ENCODE measurements at places on chromosomes 12 and 14.

DNA sequence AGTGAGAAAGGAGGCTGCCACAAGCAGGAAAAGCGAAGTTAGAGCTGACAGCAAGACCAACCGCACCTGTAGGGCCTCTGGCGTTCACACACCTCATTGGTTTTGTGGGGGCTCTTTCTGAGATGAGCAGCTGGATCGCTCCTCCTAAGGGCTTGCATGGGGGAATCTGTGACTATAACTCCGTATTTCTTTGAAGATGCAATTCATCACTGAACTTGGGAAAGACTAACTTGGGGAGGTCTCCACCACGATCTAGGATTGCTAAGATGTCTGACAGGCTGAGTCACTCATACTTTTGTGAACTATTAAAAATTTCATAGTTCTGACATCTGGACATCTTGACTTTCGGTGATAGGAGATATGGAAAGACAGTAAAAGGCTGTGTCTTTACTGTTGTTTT is 173.6 kb downstream of the ETV6 start:
- no peak for DNase-seq

DNA sequence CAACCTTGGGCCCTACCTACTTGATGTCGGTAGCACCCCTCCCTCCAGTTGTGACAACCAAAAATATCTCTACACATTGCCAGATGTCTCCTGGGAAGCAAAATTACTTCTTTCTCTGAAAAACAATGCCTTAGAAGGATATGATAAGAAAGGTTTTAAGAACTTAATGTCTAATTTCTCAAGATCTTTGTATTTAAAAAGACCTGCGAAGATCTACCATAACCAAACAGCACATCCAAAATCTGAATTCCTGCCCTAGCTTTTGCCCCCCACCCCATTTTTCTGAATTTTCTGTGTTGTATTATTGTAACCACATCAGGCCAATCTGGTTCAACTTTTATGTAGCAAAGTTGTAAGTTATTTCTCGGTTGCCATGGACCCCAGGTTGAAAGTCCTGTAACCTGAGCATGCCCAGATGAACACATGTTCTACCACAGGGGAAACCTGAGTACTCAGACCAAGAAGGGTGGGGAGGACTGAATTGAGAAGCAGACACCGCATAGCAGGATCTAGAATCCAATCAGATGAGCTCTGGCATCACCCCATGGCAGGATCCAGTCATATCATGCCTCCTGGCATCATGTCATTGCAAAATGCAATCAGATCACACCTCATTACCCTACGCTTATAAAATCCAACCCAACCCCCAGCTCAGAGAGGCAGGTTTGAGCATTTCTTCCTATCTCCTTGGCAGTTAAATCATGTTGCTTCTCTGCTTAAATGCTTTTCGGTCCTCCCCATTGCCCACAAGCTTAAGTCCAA is 8.7 kb downstream of the TMEM253 start:
- no peak for DNase-seq

DNA sequence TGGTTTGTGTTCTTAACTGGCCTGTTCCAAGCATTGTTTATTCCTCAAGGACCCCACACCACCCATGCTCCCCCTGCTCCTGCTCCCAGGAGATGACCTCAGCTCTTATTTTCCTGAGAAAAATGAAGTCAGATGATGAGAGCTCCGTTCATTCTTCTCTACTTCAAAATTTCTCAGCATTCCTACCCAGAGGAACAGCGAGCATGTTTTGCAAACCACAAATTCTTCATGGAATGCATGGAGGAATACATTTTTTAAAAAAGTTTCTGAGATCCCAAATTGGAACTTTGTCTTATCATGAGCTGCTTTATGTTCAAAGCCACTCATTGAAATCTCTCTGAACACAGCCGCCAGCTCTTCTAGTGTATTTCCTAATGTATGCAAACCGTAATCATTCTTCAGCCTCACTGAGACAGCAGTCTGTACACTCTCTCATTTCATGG is 44.9 kb downstream of the SYNE2 start:
- no peak for DNase-seq

GRCh38 chr12:106766393-106766826 is 8.1 kb upstream of the RIC8B start:
- peak; percentile 62 for DNase-seq

- no peak for DNase-seq
These were observed 58.6 kb downstream of the ZFP36L1 start for GRCh38 chr14:68734231-68734732.

GRCh38 chr12:105120551-105120950 is 13.0 kb downstream of the WASHC4 start:
- no peak for DNase-seq

DNA sequence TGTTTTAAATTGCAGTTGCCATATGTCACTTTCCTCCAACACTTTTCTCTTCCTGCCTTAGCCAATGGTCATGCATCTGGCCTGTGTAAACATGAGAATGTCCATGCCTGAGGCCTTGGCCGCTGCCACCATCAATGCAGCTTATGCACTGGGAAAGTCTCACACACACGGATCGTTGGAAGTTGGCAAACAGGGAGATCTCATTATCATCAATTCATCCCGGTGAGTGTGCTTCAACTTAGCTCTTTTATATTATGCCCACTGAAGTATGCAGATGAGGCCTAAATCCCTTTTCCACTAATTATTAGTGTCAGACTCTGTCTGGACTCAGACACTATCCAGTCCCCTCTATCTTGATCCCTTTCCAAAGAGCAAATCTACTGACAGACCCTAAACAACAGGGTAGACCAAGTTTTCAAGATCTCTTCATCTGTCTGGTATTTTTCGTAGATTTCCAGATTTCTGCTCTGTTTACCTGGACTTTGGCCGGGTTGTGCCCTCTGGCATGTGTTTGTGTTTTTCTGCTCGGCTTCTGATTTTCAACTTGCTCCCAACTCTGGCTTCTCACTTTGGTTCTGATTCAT is 23.2 kb downstream of the AMDHD1 start:
- DNase-seq = no peak

DNA sequence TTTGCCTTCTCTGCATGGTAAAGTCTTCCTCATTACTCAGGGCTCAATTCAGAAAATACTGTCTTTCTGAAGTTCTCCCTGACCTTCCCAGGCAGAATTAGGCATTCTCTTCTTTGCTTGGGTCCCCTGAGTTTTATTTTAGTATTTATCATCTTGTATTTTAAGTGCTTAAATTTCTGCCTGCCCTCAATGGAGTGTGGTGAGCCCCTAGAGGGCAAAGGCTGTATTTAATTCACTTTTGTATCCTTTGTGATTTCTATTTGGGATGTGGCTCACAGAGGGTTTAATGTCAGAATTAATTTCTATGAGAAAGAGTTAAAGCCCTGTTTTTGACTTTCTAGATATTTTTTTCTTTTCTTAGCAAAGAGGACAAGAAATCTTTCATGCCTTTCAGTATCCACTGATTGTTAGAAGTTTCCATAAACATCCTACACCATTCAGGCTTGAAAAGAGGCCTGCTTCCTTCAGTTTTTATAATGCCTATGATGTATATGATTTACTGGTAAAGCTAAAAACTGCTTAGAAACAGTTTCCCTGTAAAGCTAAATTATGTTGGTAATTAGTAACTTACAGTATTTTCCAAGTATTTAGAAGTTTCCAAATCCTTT is 55.6 kb upstream of the PTPRB start:
- DNase-seq = no peak

DNA sequence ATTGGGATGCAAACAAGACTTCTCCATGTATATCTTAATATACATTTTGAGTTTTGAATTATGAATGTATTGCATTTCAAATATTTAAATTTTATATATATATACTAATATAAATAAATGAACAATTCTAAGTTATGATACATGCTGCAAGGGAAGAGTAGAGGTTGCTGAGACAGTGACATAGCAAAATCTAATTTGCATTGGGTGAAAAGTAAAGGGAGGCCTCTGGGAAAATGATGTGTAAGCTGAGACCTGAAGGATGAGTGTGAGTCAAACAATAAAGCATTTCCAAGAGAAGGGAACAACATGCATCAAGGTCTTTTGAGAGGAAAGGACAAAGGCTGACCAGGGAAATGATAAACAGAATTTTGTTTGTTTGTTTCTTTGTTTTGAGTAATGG is 62.9 kb upstream of the PTPRQ start:
- DNase-seq = no peak

GRCh38 chr14:30657050-30657449 is 34.9 kb downstream of the SCFD1 start:
- DNase-seq = no peak

- DNase-seq = no peak
These were observed 17.2 kb downstream of the WSCD2 start for GRCh38 chr12:108146035-108146893.

DNA sequence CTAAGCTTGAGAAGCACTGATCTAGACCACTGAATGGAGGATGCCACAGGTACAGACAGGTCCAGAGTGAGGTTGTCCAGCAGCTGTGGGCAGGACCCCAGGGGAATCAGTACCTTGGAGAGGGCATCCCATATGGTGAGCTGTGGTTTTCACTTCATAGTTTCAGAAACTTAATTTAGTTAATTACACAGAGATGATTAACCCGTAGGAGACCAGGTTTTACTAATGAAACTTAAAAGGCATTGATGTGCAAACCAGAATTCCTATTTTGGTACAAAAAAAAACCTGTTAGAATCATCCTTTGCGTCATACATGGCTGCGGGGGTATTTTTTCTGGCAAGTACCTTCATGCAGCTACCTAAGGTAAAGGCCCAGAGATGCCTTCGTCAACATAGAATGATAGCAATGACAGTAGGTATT is 159.3 kb downstream of the DACT1 start:
- no peak for DNase-seq

DNA sequence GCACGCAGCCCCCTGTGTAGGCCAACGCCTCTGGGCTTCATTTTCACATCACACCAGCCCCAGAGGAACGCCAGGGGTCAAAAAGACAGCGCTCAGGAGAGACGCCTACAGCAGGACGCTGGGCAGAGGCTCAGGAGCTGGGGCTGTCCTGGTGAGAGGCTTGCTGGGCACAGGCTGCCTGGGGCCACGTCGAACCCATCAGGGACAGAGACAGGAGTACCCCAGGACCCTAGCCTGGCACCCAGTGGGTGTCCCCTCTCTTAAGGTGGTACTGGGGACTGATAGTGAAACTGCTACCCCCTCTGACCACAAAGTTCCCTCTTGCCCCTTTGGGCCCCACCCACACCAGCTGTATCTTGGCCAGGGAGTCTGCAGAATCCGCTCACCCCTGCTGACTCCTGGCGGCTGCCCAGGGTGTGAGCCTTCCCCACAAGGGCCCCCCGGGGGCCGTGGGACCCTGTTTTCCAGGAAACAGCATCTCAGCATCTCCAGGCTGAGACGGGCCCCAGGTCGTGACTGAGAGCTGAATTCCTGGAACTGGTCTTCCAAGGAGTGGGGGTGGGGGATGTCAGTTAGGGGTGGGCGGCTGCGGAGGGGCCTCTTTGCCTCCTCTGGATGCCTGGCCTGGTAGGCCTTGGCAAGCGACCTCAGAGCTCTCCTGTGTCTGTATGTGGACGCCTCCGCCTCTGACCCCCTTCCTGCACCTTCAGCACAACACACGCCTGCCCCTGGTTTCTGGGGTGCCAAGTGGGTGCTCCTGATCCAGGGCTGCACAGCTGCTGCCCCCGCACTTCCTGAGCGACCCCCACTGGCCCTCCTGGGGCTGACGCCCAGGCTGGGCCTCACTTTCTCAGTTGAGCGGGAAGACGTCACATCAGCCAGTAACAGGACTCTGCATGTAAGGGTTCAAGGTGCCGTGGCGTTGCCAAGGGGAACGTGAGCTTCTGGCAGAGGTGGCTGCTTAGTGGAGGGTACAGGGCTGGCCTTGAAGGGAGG is 321.9 kb upstream of the RTL1 start:
- no peak for DNase-seq

DNA sequence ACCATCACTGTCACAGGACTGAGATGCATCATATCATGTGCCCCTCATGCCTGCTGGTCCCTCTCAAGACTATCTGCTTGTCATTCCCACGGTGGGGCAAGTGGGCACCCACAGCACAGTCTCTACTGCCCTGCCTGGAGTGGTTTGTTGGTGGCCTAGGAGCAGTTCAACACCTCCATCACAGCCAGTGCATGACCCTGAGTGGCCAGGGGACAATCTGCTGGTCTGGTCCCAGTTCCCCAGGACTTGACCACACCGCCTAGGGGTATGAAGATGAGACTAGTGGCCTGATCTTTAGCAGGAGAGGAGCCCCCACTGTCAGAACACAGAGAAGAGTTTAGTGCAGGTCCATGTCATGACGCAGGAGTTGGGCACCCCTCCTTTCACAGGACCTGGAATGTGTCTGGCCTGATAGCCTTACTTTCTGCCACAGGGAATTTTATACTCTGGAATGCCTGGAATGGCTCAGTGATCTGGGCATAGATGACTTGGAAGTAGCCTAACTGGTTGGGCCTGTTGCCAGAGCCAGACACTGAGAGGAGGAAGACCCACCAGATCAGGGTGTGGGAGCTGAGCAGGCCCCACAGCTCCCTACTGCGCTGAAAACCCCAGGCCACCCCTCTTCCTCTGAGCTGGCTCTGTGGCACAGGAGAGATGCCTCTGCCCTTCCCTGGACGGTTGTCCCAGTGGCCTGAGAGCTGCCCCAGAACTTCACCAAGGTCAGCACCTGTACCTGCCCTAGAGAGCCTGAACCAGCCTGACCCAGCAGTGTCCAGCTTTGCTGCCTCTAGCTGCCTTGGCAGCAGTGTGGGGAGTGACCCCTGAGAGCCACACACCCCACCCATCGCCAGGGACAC is 83.3 kb downstream of the PUS7L start:
- no peak for DNase-seq

DNA sequence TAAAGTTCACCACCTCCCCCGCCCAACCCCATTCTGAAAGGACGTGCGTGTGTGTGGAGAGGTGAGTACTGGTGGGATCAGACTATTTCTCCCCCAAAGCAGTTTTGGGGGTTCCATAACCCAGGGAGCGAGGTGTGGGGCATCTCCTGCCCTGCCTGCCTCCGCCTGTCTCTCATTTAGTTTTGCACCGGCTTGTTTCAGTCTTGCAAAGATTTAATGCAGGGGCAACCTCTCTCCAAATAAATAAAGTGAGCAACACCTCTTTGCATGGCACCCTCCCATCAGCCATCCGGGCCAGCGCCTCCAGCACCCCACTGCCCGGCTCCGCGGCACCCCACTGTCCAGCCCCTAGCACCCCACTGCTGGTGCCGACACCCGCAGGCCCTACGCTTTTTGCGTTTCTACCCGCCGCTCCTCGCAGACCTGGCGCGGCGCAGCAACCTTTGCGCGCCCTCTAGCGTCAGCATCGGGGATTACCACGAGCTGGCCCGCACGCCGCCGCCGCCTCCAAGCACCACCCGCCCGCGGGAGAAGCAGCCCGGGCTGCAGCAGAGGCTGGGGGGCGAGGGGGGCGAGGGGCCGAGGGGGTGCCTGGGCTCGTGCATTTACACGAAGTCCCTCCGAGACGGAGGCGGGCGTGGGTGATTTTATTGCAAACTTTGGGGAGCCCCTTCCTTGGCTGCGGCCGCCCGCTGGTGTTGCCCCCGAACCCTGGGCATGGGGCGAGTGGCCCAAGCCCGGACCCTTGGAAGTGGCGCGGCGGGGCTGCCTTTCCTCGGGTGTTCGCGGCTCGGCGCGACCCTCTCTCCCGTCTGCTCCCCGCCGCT is 55.8 kb upstream of the VRK1 start:
- peak; percentile 74 for DNase-seq

- no peak for DNase-seq
These were observed 30.6 kb downstream of the FBXO21 start for GRCh38 chr12:117159674-117160073.
